NCI-H1436 treated with DMSO at 0.1 percent for 48 hours (cell line): ENCODE measurements at places on chromosomes 1 and 21.

DNA sequence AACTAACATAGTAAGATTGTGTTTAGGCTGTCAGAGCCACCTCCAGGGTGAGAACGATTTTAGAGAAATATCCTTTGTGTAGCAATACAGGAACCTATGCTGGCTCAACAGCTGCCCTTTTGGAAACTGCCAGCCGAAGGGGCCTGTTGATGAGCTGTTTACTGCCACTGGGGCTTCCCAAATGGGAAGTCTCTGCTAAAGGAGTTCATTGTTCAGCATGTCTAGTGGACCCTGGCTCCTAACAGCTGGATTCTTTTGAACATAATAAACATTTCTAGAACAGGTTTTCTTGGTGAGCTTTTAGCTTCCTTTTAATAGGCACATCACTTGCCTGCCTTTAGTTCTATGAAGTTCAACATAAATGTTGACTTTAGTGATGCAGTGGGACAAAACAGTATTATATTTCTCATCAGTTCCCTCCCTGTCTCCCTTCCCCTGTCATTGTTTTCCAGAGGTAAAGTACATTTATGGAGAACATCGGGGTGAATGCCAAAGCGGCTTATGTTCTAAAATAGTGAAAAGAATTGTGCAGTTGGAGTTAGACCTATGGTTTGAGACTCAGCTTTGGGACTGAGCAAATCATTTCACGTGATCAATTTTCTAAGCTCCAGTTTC lies 57.4 kb downstream of the UCK2 start:
- DNase-seq, result no peak

DNA sequence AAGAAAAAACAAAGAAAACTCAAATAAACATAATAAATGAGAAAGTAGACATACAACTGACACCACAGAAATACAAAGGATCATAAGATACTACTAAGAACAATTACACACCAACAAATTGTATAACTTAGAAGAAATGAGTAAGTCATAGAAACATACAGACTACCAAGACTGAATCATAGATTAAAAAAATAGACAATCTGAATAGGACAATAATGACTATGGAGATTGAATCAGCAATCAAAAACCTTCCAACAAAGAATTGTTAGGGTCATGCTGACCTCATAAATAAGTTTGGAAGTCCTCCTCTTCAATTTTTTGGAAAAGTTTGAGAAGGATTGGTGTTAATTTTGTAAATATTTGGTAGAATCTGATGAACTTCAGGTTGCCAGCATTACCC lies 159.0 kb downstream of the PTBP2 start:
- DNase-seq, result no peak

- DNase-seq, result no peak
These were observed 122.7 kb downstream of the FASLG start for GRCh38 chr1:172781513-172782140.

- DNase-seq, result no peak
These were observed 162.8 kb downstream of the NEGR1 start for GRCh38 chr1:72119491-72119890.

DNA sequence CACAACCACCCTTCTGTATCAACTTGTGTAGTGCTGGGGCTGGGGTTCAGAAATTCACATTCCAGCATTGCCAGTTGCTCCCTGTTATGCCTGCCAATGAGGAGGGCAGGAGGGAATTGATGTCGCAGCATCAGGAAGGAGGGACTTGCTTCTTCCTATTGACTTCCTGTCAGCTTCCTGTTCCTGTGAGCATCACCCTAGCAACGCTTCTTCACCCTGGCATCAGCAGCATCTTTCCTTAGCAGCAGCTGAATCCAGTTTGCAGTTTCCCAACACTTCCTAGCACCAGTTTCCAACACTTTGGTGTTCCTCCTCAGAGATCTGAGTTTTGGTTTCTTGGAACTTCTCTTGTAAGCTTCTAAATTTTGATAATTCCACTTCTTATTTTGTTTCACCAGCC lies 8.9 kb upstream of the TRIM62 start:
- DNase-seq, result no peak

- DNase-seq, result no peak
These were observed 77.8 kb downstream of the KCNK2 start for GRCh38 chr1:215160351-215160750.

DNA sequence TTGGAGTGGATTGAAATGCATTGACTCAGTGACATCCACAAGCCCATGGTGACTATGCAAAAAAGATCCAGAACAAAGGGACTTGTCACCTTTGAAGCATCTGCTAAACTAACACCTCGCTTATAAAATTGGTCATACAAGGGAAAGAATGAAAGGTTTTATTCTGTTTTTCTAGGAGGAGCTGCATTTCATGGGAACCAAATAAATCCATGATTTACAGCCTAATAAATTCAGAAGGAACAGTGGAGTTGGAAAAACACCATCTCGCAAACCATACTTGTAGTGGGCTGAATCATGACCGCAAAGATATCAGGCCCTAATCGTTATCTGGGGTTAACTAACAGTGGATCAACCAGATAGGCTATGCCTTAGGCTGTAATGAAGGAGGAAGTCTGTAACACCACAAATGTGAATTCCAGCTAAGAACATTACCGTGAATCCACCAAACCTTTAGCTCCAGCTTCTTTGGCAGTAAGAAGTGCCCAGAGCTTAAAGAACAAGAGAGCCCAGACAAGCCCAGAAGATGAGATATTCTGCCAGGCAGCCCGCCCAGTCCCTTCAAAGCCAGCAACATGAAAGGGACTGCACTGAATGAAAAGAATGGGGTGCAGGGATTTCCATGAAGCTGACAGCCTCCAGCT lies 27.4 kb downstream of the RSPH1 start:
- DNase-seq, result no peak

- DNase-seq, result no peak
These were observed 5.0 kb downstream of the UQCRHL start for GRCh38 chr1:15802234-15802965.

DNA sequence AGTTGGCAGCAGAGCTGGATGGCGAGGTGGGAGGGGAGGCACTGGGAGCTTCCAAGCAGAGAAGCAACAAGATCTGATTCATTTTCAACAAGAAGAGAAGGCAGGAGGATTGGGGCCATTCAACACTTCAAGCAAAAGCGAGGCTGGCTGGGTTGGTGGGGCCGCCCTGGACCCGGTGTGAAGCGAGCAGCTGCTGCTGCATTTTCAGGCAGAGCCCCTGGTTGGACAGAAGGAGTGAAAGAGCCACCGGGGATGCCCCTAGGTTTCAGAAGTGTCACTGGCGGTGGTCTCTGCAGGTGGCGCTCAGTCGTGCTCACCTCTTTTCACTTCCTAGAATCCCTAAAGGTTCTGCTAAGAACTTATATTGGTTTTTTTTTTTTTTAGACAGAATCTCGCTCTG lies 18.0 kb downstream of the SLC2A7 start:
- no peak for DNase-seq

DNA sequence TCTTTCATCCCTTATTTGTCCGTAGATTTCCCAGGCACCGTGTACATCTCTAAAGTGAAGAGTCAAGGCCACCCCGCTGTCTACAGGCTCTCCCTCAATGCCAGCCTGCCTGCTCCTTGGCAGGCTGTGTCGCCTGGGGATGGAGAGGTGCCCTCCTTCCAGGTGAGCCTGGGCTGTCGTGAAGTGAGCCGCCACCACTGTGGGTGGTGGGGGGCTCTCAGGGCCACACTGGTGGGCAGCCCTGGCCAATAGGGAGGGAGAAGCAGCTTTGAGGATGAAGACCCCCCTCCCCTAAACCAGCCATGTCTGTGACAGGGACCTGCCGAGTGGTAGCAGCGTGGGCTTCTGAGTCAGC lies 46.2 kb downstream of the DISP3 start:
- DNase-seq, result no peak
